ENCODE measurements at places on chromosomes 5 and 9.

DNA sequence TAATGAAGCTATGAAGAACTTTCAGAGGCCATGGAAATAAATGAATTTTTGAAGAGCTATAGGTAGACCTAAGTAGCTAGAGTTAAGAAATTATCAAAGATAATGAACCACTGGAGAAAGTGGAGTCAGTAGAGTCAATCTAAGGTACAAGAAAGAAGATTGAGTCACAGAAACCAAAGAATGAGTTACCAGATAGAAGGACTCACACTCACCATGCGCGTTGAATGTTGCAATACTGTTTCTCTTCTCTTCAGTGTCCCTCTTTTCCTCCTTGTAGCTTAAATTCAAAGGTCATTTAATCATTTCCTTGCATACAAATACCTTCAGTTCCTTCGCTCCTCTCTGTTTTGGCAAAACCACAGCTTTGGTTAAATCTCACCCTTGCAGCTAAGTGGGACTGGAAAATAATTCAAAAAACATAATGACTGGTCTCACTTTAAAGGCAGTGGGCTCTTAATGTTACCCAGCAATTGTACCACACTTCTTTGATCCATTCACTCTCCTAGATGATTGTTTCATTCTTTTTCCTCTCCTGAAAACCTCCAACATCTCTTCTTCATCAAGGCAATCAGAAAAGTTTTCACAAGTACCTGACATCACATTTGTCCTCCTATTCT, 58.3 kb downstream of the NIPBL start:
- no peak for DNase-seq

DNA sequence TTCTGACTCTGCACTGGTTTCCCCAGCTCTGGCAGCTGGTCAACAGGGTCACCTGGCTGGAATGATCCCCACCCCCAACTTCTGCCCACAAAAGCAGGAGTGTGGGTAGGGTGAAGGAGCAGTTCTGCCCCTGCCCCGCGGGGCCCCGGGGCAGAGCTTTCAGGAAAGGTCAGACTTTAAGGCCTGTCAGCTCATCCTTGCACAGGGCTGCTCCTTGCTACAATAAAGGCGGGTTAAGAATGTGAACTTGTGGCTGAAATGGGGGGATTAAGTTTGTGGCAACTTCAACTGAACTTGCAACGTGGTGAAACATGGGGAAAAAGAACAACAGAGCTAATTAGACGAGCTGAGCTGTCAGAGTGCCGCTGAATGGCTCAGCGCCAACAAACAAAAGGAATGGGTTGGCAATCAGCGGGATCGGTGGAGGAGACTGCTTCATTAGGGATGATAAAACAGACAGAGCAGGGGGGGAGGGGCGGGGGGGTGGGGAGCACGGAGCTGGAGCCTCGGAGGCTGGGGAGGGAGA, 50.8 kb downstream of the CRB2 start:
- DNase-seq, result no peak

DNA sequence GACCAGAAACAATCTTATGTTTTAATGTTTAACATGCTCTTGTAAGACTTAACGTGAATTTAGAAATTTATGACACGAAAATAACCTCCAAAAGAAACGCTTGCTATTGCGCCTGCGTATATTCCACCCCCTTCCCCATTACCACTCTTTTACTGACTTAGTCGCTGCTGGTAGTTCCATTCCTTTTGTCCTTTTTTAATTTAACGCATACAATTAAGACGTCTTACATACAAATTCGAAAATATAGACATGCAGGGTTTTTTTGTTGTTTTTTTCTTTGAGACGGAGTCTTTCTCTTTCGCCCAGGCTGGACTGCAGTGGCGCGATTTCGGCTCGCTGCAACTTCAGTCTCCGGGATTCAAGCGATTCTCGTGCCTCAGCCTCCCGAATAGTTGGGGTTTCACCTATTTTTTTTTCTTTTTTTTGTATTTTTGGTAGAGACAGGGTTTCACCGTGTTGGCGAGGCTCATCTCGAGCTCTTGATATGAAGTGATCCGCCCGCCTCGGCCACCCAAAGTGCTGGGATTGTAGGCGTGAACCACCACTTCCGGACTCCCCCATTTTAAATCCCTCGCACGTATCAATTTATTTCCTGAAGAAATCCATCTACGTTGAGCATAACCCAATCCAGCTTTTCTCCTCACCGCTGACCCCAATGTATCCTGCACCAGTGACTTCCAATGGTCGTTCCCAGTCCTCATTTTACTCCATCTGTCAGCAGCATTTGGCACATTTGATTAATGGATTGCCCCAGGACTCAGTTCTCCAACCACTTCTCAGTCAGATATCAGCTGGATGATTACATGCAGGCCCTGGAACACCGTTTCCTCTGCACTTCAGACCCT, 684 bp upstream of the MED7 start:
- DNase-seq, result peak; percentile 74

DNA sequence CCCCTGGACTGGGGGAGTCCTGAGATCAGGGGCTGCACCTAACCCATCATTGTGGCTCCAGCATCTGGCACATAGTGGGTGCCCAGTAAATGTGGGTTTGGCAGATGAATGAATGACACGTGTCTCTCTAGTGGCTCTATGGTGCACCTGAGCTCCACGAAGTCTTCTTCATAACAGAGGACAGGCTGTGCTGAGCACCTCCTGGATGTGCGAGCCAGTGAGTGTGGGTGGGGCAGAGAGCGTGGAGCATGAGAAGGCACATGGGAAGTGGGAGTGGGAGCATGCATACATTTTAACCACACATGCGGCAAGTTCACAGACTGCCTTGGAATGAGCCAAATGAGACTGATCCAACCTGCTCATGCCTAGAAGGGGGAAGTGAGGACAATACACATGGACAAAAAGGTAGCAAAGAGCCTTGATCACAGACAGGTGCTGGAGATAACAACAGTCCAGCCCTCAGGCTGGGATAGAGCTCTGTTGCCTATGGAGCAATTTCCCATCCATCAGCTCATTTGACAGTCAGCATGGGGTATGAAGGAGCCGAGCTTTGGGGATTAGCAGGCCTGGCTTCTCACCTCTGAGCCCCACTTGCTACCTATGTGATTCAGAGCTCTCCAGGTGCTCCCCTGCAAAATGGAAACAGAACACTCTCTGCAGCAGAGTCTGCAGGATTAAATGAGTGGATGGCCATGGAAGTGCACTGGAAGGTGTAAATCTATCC, 76.2 kb upstream of the TBC1D2 start:
- no peak for DNase-seq

DNA sequence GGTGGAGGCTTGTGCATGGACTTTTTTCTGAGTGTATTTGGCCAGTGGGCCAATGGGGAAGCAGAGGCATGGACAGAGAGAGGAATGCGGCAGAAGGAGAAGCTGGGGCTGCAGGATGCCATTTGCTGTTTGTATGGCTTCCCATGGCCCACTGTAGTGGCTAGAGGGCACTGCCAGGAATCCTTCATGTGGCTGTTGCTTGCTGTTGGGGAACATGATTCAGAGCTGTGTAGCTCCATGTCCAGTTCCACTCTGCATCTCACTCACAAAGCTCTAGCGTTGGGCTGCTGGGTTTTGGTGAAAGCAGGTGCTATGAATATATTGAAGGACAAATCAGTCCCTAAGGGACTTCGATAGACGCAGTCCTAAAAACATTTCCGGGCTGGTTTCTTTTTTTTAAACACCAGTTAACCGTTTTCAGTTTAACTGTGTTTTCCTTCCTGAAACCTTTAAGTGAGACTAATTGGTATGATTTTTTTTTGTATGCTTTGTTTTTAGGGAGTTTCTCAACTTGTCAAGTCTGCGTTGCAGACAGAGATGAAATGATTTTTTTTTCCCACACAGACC, 51.3 kb downstream of the SLC22A5 start:
- DNase-seq, result no peak

- DNase-seq, result no peak
Measured at GRCh38 chr5:5344051-5344571, 78.4 kb upstream of the ICE1 start.

GRCh38 chr5:138545919-138546562, 3.0 kb upstream of the ETF1 start:
- DNase-seq, result no peak

GRCh38 chr5:88785746-88786565, 97.0 kb downstream of the MEF2C start:
- DNase-seq, result peak; percentile 62

GRCh38 chr5:140925806-140926442, at the start of gene PCDHAC1:
Gene PCDHAC1 (plus strand): TSS chr5:140926299. CDS start chr5:140926893, 594 bp downstream.
- DNase-seq, result no peak
